ENCODE measurements at places on chromosomes 11 and 22.

GRCh38 chr22:38246692-38247091 is 26.1 kb downstream of the TMEM184B start:
- no peak for DNase-seq

DNA sequence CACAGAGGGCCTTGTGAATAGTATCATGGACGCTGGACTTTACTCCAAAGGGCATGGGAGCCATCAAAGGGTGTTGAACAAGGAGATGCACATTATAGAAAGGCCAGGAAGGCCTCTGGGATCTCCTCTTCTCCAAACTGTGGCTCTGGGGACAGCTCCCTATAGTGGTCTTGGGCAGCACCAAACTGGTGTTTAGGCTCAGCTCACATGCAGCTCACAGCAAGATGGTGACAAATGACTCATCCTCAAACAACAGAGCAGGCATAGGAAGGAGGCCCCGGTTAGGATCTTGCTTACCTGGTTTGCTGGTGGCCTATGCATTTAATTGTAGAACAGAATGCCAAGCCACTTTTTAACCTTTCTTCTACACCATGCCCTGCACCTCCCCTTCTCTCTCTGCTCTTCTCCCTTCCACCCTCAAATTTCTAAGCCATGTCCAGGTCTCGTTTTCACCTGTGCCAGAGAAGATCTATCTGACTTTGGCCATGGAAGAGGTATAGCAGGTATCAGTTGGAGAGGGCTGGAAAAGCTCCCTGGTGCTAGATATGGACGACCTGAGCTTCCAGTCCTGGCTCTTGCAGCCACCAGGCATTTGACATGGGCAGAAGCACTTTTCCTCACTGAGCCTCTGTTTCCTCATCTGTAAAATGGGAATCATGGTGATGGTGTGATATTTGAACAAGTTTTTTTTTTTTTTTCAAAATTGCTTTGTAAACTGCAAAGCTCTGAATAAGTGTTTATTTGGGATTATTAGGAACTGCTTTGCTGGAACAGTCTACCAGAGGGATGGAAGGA is 14.4 kb upstream of the EHF start:
- no peak for DNase-seq

DNA sequence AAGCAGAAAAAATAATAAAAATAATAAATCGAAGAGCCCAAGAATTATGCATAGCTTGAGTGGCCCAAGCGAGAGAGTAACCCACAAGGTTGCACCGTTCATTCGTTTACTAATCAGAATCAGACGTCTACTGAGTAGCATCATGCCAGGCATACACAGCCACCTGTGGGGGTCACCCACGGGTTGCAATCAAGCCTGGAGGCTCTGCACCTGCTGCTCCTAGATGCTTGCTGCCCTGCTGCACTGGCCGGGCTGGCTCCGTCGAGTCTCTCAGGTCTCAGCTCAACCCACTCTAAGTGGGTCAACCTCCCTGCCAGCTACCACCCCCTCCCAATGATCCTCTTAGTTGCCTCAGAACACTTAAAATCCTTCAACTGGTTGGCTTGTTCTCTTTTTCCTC is 2.0 kb upstream of the TESMIN start:
- DNase-seq = peak; percentile 56

DNA sequence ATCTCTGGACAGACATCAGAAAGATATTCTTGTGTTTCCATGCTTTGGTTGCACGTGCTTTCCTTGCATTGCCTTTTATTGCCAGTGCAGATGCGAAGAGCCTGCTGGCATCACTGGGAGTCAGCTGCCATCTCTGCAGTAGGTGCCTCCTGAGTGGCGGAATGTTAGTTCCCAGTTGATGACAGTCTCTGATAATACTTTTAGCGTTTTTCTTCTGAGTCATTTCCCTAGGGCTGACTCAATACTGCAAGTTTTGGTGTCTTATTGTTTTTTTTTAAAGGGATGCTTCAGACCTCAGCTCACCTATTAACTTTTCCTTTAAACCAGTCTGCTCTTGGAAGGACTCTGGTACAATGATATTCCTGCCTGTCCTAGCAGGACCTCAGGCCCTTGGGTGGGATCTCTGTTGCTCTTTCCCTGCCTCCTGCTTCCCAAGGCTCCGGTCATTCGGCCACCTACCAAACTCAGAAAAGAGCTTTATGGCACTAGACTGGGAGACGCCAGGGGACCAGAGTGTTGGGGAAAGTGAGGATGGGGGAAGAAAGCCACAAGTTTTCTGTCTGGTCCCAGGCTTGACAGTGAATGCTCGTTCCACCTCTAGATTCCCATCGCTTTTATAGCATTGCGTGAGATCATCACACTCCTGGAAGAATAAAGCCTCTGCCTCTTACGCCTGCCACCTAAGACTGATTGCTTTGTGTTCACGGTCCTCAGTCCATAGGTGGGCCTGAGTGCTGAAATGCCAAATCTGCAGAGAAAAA is 308.7 kb downstream of the DDX10 start:
- no peak for DNase-seq

- DNase-seq = no peak
Measured at GRCh38 chr11:79129702-79130101, 311.1 kb downstream of the TENM4 start.

DNA sequence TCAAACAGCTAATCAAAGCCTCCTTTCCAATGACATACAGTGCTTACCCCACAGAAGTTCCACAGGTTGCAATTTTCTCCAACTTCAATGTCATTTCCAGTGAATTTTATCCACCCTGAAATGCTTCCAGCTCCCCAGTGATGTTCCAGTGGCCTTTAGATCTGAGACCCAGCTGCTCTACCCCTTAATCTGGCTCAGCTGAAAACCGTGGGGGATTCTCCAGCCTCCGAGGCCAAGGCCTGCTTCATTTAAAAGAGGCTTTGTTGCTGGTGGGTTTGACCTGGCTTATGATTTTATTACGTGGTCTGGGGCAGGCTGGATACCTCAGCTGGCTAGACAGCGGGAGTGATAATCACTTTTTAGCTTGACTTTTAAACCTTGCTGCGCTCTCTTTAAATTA is 10.9 kb downstream of the HEPHL1 start:
- no peak for DNase-seq

Data from Caco-2 (cell line).